ENCODE measurements at places on chromosomes 1 and 21.

DNA sequence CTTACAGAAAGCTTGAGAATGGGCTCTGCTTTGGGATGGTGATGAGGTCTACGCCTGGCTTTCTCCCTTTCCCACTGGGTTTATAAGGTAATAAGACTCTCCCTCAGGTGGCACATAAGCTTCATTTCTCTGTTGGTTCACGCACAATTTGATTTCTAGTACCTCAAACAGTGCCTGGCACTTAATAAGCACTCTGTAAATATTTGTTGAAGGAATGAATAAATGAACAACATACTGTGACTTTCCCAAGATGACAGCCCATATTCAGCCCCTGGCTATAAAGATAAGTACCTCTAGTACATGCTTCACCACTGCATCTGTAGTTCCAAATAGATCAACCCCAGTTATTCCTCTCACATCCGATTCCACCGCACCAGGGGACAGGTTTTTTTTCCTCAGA, 17.8 kb downstream of the COPA start:
- DNase-seq, result no peak

DNA sequence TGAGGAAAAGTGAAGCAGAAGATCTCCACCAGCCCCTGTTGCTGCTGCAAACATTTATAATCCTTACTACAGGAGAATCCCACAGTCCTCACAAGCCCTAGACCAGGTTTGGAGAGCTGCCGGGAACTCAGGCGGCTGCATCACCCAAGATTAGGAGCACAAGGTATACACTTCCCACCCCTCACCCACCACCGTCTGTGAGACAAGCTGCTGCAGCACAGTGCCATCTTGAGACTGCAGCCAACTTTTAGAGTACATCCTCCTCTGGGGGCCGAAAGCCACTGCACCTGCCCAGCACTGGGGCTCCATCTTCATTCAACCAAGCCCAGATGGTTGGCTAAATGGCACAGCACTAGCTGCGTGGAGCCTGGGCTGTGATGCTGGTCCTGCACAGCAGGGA, 13.8 kb downstream of the OLFML3 start:
- no peak for DNase-seq

GRCh38 chr1:66750577-66750976, 1.7 kb upstream of the DYNLT5 start:
- no peak for DNase-seq

GRCh38 chr1:204418174-204419063, 6.8 kb upstream of the PPP1R15B start:
- no peak for DNase-seq

GRCh38 chr1:1243266-1243660, 3.3 kb downstream of the C1QTNF12 start:
- no peak for DNase-seq

- DNase-seq, result no peak
Observed at GRCh38 chr1:85850238-85850637, 142.0 kb upstream of the ZNHIT6 start.

DNA sequence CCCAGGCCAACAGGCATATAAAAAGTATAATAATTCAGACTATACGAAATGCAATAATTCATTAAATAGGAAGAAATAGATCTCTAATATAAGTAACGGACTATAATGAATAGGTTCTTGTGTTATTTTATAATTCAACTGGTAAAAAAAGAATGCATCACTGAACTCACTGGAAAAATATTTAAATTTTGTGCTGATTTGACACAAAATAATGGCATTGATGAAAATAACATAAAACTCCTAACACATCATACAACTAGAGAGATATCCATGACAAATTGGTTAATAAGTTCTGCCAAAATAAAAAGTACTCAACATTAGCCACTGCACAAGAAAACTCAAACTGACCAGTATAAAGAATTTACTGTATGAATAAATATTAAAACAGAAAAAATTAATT, 57.1 kb upstream of the RAB4A start:
- no peak for DNase-seq

GRCh38 chr1:63101336-63101735, 221.0 kb upstream of the FOXD3 start:
- DNase-seq, result no peak

- DNase-seq, result no peak
Observed at GRCh38 chr1:12461754-12462153, 156.3 kb downstream of the DHRS3 start.

DNA sequence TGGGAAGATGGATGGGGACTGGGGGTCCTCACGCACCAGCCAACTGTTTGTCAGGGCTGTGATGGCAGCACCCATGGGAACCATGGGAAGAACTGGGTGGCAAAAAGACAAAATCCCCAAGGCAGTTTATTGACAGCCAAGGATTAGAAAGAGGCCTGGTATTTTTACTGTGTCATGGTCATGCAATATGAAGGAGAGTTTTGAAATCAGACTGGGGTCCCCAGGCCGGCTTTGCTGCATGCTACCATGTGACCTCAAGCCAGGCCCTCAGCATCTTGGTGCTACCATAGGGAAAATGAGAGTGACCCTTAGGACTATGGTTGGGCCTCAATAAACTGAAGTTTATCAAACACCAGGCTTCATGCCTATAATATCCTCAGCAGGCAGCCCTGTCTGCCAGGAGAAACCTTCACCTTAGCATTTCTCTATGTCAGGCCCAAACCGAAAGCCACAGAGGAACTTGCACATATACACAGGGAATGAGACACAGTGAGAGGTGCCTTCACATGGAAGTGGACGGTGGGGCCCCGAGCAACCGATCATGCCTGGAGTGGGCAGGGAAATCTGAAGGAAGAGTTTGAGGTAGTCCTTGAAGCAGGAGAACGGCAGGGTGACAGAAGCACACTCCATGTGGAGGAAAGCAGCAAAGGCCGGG, 203.2 kb downstream of the HIVEP3 start:
- no peak for DNase-seq

GRCh38 chr1:179082999-179083335, 1.1 kb downstream of the TOR3A start:
- no peak for DNase-seq

GRCh38 chr1:24966121-24966723, 36.1 kb upstream of the RUNX3 start:
- no peak for DNase-seq

- DNase-seq, result no peak
Observed at GRCh38 chr1:74357756-74358155, 122.6 kb downstream of the TNNI3K start.
